Fibroblast of skin of back (primary cell): ENCODE measurements at places on chromosomes 1 and 21.
A peak's percentile ranks its signal among the peaks of the same experiment; 100 is the strongest.

DNA sequence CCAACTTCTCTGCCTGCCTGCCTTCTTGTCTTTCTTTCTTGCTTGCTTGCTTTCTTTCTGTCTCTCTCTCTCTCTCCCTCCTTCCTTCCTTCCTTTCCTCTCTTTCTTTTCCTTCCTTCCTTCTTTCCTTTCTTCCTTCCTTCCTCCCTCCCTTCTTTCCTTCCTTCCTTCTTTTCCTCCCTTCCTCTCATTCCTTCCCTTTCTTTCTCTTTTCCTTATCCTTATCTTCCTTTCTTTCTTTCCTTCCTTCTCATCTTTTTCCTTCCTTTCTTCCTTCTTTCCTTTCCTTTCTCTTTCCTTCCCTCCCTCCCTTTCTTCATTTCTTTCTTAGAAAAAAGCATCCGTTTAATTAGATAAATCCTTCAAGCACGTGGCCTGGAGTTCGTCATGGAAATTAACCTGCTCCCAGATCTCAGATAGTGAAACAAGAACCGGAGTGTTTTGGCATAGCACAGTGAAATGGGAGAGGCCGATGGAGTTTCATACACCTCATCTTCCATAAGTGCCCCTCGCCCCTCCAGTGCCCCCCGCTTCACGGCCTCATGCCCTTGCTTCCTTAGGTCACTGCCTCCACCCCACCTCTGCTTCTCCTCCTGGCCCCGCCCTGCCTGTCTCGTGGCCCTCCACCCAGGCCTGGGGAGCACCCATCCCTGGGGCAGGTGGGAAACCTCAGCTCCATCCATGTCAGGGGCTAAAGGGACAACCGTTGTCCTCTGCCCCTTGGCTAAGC is 11.3 kb downstream of the CASZ1 start:
- DNase-seq = no peak

- no peak for DNase-seq
Measured at GRCh38 chr21:36218691-36219090, 62.1 kb downstream of the DOP1B start.

DNA sequence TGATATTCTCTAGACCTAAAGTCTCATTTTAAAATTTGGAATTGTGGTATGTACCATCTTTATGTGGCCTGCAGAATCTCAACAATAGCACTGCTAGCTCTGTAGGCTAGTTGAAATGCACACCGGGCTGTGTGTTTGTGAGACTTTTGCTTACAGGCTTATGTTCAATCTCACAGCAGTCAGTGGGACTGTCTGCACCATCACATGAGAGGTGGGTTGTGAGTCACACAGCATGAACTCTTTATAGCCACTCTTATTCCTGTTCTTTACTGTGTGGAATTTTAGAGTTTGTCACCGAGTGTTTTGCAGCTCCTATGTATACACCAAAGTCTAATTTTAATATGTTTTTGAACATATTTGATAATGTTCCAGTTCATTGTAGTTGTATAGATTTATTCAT is 74.6 kb downstream of the RASAL2 start:
- DNase-seq = peak; percentile 55

DNA sequence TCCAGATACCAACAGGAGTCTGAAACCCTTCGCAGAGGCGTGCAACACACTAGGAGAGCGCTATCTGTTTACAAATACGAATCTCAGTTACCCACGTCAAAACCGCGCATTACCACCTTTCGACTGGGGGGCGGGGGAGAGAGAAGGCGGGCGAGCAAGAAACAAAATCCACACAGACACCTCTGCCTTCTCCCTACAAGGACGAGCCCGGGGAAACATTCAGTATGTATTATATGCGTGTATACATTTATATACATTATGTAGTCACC is 722 bp downstream of the TUT4 start:
- DNase-seq = peak; percentile 17

DNA sequence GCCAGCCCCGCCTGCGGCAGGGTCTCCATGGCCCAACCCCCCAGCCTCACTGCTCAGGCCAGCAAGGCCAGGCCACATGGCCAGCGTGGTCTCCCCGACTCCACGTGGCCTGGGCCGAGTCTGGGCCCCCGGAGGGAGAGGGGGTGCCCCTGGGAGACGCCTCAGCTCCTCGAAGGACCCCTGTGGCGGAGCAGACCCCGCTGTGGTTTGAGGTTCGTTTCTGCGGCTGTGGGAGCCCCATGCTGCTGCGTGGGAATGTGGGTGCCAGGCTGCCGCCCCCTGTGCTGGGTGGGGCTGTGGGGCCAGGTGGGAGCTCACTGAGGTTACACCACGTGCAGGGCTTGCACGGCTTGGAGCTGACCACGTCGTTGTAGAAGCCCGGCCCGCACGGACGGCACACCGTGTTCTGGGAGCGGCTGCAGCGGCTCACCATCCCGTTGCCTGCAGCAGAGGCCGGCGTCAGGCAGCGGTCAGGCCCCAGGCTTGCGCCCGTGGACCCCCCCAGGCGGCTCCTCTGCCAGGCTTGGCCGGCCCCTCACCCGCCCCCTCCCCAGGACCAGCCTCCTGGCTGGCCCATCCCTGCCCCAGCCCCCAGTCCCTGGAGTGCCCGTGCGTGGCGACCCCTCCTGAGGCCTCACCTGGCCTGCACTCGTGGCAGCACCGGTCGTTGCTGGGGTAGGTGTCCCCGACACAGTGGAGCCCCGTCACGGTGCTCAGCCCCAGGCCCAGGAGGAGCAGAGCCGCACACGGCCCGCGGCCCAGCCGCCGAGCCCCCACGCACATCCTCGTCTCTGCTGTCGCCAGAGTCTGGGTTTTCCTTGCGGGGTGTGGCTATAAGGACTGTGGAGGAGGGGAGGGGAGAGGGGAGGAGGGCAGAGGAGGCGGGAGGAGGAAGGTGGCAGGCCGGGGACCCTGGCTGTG is at the start of gene TNFRSF4:
Gene TNFRSF4 (minus strand): TSS at position 809 of the 921 bp plus-strand sequence. CDS start 26 bp downstream, at position 783.
- DNase-seq = no peak

DNA sequence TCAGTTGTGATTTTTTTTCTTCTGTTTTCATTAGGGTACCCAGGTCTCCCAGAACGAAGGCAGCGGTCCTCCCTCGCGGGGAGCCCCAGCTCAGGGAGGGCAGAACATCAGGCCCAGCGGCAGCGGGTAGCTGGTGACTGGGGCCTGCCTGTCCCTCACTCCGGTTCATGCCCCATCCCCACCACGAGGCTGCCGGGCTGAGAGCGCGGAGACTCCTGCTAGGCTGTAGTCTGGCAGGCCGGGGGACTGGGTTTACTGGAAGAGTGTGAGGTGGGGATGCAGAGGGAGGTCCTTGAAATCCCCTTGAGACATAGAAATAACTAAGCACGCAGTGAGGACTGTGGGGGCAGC is 10.5 kb downstream of the BRINP2 start:
- no peak for DNase-seq

DNA sequence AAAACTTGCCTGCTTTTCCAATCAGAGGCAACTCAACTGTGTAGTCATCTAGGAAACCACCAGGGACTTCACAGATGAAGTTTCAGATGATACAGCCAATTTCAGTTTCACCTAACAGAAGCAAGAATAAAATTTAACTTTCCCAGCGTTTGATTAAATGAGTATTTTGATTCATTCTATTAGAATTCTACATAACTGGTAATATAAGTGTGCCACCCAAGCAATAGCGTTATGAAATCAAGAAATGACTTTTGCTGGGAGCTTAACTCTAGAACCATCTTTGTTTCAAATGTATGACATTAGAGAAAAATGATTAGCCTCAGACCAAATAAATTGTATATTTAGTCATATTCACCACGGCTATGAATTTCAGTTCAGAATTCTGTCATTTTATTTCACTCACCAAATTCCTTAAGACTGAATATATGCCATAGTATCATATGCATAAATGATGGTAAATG is 239.3 kb downstream of the NRIP1 start:
- no peak for DNase-seq

- DNase-seq = no peak
Measured at GRCh38 chr1:36735939-36736730, 253.4 kb upstream of the CSF3R start.

GRCh38 chr1:32241001-32241763 is 5.8 kb upstream of the FAM167B start:
- DNase-seq = peak; percentile 44

- peak; percentile 38 for DNase-seq
Measured at GRCh38 chr1:24694380-24694843, 50.8 kb upstream of the CLIC4 start.

DNA sequence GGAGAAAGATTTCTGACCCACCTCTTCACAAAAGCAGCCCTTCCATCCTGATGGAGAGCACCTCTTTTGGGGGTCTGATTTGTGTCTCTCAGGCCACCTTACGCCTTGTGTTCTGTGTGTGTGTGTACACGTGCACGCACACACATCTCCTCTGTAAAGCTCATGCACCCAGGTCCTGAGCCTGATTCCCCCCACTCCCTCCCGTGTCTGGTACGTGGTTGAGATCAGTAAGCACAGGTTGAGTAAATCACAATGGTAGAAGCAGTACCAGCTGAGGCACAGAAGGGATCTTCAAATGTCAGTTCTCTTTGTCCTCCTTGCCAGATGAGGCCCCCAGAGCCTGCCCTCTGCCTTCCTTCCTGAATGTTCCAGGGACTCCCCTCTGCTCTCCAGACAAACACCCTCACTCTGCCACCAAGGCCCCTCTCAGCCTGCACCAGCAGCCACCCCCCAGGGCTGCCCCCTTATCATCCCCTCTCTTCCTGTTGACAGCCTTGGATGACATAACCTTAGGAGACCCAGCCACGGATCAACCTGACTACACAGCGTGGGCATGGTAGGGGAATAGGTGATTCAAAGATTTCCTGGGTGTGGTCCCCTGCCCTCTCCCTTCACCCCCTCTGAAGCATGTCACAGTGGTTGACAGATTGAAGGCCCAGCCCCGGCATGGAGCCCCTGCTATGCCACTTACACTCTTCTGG is 112.8 kb downstream of the HIVEP3 start:
- no peak for DNase-seq

GRCh38 chr1:95340061-95340460 is 106.1 kb downstream of the RWDD3 start:
- DNase-seq = no peak

DNA sequence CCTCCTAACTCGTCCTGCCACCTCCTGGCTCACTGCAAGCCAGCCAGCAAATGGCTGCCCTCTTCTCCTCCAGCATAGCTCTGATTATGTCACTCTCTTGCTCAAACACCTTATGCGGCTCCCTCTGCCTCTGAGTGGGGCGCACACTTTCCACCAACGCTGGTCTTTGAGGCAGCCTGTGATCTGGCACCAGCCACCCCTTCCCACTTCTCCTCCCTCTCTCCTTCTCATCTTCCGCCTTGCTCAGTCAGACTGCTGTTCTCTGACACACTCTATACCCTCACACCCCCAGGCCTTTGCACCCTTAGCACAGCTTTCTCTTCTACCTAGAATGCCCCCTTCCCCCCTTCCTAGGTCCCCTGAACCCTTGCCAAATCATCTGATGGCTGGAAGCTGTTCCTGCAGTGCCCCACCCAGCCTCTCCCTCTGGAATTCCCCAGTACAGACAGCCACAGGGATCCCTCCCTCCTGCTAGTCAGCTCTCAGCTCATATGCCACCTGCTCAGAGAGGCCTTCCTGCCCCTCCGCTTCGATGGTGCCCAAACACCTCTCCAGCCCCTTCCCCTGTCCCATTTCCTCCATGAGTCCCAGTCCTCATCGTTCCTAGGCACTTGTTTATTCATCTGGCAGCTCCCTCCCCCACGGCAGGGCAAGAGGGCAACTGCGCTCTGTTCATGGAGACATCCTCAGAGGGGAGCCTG is 21.7 kb upstream of the PEF1 start:
- DNase-seq = peak; percentile 54

GRCh38 chr1:22105611-22106207 is 37.2 kb downstream of the WNT4 start:
- peak; percentile 52 for DNase-seq

DNA sequence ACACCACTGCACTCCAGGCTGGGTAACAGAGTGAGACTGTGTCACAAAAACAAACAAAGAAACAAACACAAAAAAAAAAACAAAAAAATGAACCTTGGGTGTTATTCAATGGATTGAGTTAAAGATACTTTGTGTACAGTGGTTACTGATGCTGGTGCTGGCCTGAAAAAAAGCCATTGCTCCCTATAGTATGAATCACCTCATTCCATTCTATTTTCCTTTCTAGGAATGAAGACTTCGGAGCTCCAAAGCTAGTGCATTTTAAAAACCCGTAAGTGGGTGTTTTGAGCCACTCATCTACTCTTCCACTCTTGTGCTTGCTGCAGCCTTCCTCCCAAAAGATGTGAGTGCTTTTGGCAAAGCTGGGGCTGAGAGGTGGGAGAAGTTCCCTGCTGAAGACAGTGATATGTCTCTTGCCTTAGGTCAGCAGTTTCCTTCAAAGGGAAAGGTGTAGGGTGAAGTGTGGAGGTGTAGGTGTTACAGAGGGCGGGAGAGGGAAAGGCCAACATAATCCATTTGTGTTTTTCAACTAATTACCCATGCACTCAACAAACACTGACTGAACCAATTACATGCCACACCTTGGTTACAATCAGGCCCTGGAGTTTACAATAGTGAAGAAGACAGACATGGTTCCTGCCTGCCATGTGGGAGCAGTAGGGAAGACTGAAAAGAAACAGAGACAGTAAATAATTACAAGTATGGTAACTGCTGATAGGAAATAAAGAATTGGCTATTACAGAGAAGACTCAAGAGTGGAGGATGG is 55.0 kb upstream of the SERBP1 start:
- DNase-seq = peak; percentile 22

DNA sequence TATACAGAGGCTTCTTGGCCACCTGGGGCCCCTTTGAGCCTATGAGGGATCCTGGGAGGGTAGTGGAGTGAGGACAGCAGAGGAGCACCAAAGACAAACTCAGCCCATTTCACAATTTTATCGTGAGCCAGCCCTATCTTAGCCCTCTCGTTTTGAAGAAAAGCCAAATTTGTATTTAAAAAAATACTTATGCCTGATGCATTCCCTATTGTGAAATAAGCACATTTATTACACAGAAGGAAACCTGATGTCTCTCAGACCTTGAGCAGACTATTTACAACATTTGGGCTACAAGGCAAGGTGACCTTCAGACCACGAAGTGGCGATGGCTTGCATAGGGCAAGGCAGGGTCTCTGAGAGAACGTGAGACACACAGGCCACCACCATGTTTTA is 41.3 kb upstream of the H6PD start:
- DNase-seq = no peak

- DNase-seq = no peak
Measured at GRCh38 chr1:18279351-18280074, 171.9 kb downstream of the IGSF21 start.
